ENCODE measurements at places on chromosomes 12 and 14. TPM values are rescaled to one million over a fixed set of nuclear protein-coding genes. Genes with fewer than 3 reads are reported as not detected.

Gene RTL1
- total RNA-seq = not detected

GRCh38 chr12:67237231-67237630 lies 31.9 kb upstream of the CAND1 start:
- H3K4me1 ChIP-seq = no peaks in the 10 kb centered on the region
- no peak for DNase-seq
- no peak overlapping the region for H3K27ac ChIP-seq
- H3K4me3 ChIP-seq = no peak overlapping the region
- no peaks in the 10 kb centered on the region for H3K36me3 ChIP-seq

GRCh38 chr12:125530876-125531275 lies 465.6 kb downstream of the AACS start:
- H3K4me3 ChIP-seq = no peak overlapping the region
- no peaks in the 10 kb centered on the region for H3K36me3 ChIP-seq
- H3K27ac ChIP-seq = no peak overlapping the region
- H3K27me3 ChIP-seq = 0 out of 2 replicates have a peak, but pooled peaks cover 2% of the 10 kb centered on the region
- DNase-seq = no peak
- no peaks in the 10 kb centered on the region for H3K4me1 ChIP-seq

Gene BAZ1A
- 27.2 TPM for total RNA-seq

Gene ACAD10
- total RNA-seq = 30.8 TPM

Measured in Panc1 (cell line).